MCF 10A (cell line): ENCODE measurements at places on chromosomes 16 and 17. TPM values are rescaled to one million over a fixed set of nuclear protein-coding genes. Genes with fewer than 3 reads are reported as not detected.

The PSMB3 gene
- 124 and 145 TPM in 2 replicates for total RNA-seq

The CBX2 gene
- total RNA-seq = 3.8 and 3.9 TPM in 2 replicates

The CPNE7 gene
- total RNA-seq = 86.8 and 92.4 TPM in 2 replicates

GRCh38 chr16:55559933-55560516, 6.5 kb upstream of the CAPNS2 start:
- H3K4me3 ChIP-seq = no peak overlapping the region
- H3K4me1 ChIP-seq = peaks cover 65% of the 10 kb centered on the region
- no peaks in the 10 kb centered on the region for H3K27me3 ChIP-seq
- no peak for DNase-seq
- H3K27ac ChIP-seq = peak overlapping the region; percentile 32
- peaks cover 5% of the 10 kb centered on the region for H3K36me3 ChIP-seq

DNA sequence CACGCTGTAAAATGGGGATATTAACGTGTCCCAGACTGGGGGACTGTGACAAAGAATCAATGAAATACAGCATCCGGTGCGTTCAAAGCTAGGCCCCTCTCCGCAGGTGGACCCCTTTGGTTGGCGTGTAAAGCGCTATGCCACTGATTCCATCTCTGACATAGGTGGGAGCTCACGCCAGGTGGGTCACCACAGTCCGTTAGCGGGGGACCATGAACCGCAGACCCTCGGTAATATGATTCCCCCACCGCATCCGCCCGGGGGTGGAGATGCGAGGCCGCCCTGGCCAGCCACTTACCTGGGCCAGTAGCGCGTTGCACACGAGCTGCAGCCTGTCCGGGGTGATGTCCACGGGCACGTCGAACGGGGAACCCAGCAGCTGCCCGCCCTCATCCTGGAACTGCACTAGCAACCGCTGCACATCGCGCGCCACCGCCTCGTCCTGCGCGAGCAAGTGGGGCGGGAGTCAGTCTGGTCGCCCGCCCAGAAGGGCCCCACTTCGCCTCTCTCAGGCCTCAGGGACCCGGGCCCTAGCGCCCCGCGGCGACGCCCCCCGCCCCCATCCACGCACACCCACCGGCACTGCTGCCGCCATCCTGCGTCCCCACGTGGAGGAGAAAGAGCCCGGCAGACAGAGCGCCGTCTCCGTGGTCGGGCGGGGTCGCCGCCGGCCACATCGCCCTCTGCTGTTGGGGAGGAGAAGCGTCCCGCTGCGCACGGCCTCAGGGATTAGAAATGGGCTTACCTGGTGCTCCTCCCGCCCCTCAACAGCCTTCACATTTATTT, at the start of gene NLE1:
Gene NLE1 (minus strand): TSS at position 623 of the 786 bp plus-strand sequence. CDS start 28 bp downstream, at position 595.
- peak; percentile 73 for DNase-seq
- H3K27me3 ChIP-seq = no peaks in the 10 kb centered on the region
- H3K36me3 ChIP-seq = peaks cover 28% of the 10 kb centered on the region
- H3K4me3 ChIP-seq = peak within 1 kb of the TSS; percentile 73
- peaks cover 4% of the 10 kb centered on the region for H3K4me1 ChIP-seq

- H3K4me1 ChIP-seq = no peaks in the 10 kb centered on the region
- peaks cover 43% of the 10 kb centered on the region for H3K36me3 ChIP-seq
- H3K27me3 ChIP-seq = no peaks in the 10 kb centered on the region
- no peak overlapping the region for H3K4me3 ChIP-seq
- no peak for DNase-seq
Observed at GRCh38 chr16:81463296-81463890, 18.8 kb downstream of the CMIP start.

- no peak overlapping the region for H3K4me3 ChIP-seq
- peaks cover 48% of the 10 kb centered on the region for H3K36me3 ChIP-seq
- no peak overlapping the region for H3K27ac ChIP-seq
- H3K4me1 ChIP-seq = peaks cover 18% of the 10 kb centered on the region
Observed at GRCh38 chr17:79933863-79934652, 94.8 kb upstream of the CBX4 start.

- no peak overlapping the region for H3K27ac ChIP-seq
- peaks cover 10% of the 10 kb centered on the region for H3K4me1 ChIP-seq
- H3K27me3 ChIP-seq = no peaks in the 10 kb centered on the region
- no peak for DNase-seq
- H3K4me3 ChIP-seq = no peak overlapping the region
Observed at GRCh38 chr16:23310217-23310616, 8.1 kb downstream of the SCNN1B start.

- no peak for DNase-seq
- H3K27me3 ChIP-seq = no peaks in the 10 kb centered on the region
- no peak overlapping the region for H3K4me3 ChIP-seq
- no peaks in the 10 kb centered on the region for H3K4me1 ChIP-seq
Observed at GRCh38 chr16:53281859-53282258, 152.4 kb upstream of the RBL2 start.
